EH (cell line): ENCODE measurements at places on chromosomes 2 and 18.

DNA sequence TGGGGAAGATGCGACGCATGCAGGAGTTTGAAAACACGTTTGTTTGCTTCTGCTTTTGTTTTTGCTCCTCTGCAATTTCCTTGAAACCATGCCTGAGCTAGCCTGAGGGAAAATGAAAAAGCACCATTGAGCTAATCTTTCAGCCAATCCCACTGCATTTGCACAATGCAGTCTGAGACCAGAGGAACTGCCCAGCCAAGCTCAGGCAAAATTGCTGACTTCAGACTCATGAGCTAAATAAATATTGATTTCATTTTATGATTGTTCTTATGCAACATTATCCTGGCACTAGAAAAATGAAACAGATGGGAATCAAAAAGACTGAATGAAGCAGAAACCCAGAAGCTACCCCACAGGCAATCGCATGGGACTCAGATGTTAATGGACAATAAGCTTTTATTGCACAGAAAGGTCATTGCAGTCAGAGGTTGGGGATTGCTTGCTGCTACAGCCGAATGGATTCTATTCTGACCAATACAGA, 37.0 kb downstream of the TPRKB start:
- DNase-seq: no peak

GRCh38 chr18:43774497-43774896, 497.2 kb upstream of the SYT4 start:
- no peak for DNase-seq

DNA sequence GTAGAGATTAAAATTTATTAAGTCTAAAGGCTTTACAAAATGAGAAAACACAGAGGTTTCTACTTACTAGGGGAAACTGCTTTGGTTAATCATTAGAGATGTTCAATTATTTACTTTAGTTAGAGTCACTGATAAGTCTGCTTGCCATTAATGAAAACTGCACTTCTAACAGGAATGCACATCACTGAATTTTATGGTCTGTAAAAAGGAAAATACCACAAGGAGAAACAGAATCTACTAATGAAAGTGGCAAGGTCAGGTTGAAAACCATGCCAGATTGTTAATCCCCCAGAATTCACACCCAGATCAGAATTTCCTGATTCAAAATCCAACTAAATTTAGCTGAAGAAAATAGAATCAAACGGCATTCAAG, 90.5 kb upstream of the GRB14 start:
- no peak for DNase-seq

- DNase-seq: peak; percentile 61
Measured at GRCh38 chr2:61887717-61888266, 664 bp downstream of the CCT4 start.
